Stimulated activated CD8-positive, alpha-beta memory T cell treated with anti-CD3 and anti-CD28 coated beads, Interleukin-2, amount 100 ng/mL, for 1 hour (primary cell): ENCODE measurements at places on chromosomes 6 and 20.

GRCh38 chr20:64101731-64102621 lies 5.4 kb downstream of the NPBWR2 start:
- peak; percentile 45 for DNase-seq

- no peak for DNase-seq
Measured at GRCh38 chr6:163999475-164000125, 585.1 kb downstream of the QKI start.

DNA sequence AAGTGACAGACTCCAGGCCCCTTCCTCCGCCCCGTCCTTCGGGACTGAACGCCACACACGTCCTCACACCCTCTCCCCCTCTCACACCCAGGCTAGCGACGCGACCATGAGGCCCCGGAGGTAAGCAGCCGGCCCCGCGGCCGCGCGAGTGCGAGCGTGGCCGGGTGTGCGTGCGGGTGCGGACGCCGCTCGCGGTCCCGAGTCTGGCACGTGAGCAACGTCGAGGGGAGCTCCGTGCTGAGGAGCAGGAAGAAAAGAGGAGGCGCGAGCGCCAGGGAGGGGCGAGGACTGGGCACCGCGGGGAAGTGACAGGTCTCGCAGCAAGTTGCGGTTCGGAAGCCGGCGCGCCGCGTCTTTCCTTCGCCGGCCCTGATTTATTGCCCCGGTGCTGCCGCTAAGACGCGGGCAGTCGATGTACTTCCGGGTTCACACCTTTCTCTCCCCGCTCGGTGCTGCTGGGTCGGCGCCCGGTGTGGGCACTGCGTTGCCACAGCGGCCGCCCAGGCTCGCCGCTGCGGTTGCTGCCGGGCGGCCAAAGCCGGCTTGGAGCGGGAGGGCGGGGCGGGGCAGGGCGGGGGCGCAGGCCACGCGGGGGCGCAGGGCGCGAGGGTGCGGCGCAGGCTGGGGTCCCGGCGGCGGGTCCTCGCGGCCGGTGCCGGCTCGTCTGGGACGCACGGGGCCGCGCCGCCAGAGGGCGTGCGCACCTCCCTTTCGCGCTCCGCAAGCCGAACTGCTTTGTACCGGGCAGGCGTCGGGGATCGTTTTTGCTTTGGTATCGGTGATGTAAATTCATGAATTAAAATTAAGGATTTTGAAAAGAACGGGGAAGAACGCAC lies 15.8 kb upstream of the LIN28B start:
- DNase-seq: no peak

DNA sequence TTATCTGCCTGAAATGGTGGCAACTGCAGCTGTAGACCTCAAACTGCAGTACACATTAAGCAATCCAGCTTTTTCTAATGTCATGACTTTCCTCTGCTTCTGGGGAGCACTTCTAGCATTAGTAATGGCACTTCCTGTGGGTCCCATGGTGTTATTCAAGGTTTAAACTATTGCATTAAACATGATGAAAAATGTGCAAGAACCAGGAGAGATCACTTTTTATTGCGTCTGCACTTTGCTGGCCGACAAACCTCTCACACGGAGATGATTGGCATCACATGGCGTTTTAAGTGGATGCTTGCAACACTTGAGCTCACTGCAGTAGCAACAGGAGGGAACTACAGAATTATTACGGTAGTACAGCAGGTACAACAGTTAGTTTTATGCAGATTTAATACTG lies 148.4 kb downstream of the HIVEP2 start:
- DNase-seq: no peak

GRCh38 chr6:89818977-89819335 lies 638 bp downstream of the MDN1 start:
- DNase-seq: no peak

GRCh38 chr6:22732176-22732970 lies 163.0 kb downstream of the HDGFL1 start:
- no peak for DNase-seq

DNA sequence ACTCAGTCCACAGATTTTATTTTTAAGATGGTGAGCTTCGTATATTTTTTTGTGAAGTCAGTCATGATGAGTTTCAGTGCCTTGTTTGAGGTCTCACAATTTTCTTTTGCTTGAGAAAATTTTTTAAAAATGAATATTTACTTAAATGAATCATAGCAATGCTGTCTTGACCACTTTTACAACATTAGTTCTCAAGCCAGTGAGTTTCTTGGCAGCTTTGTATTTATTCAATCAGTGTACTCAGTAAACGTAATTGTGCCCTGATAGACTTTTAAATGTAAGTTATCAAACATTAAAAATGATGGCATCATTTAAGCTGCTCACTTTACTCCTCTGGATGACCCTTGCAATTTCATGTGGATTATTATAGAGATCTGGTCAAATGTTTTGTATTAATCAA lies 261.4 kb downstream of the KHDC1L start:
- DNase-seq: no peak

- no peak for DNase-seq
Measured at GRCh38 chr6:17280552-17281090, 540 bp upstream of the RBM24 start.

DNA sequence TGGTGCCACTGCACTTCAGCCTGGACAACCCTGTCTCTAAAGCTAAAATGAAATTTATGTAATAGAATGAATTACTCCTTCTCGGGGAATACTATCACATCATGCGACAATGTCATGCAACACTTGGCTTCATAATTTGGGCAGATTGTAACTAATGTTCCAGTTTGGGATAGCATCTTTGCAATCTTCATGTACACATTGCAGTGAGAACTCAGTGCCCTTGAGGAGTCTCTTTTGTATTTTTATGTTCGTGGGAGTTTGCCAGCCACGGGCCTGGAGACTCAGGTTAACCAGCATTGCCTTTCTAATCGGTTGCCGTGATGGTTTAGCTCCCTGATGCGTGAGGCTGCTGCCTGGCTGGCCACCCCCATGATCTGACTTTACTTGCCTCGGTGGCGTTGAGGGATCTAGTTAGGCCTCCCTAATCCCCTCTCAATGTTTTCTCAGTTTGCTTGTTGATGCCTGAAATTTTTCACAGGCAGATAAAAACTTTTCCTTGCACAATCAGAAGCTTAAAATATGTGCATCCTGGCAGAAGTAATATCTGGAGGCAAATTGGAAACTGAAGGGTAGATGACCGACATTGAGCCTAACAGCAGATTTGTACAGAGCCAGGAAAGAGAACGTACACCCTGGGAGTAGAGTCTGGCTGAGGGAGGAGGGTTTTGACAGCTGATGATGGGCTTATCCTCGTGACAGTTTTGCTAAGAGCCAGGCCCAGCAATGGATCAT lies 2.4 kb downstream of the GMPR start:
- no peak for DNase-seq

DNA sequence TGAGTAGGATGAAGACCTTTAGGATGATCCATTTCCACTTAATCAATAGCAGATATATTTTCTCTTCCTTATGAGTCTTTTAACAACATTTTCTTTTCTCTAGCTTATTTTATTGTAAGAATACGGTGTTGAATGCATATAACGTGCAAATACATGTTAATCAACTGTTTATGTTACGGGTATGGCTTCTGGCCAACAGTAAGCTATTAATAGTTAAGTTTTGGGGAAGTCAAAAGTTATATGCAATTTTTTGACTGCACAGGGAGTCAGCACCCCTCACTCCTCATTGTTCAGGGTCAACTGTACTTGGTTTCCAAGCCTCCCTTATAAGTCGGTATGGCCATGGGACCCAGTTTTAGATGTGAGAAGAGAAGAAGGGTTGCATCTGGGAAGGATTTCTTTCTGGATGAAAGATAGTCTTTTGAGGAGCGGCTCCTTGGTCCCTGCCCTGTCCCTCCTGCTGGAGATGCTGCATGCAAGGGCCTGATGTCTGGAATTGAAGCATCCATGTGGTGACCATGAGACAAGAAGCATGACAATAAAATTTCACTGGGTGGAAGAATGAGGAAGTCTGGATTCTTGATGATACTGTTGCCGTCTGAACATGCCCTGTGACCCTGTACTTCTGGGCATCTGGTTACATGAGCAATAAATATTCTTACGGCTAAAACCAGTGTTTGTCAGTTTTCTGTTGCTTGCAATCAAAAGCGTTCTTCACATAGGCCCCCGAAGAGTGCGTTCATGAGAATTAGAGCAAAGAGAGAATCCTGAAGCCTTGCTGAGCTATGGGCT lies 194.7 kb upstream of the PMEPA1 start:
- DNase-seq: no peak

DNA sequence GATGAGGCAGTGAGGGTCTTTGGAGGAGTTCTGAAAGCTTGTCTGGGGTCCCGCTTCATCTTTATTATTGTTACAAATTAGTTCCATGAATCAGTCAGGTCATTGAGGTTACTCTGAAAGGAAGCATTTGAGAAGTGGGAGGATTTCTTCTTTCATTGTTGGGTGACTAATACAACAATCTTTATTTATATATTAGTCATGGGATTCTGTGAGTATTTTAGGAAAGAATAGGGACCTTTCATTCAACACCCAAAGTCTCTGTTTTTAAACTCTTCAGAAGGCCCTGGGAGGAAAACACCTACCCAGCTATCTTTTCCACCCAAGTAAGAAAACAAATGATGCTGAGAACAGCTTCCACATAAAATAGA lies 98.3 kb downstream of the SOD2 start:
- no peak for DNase-seq

DNA sequence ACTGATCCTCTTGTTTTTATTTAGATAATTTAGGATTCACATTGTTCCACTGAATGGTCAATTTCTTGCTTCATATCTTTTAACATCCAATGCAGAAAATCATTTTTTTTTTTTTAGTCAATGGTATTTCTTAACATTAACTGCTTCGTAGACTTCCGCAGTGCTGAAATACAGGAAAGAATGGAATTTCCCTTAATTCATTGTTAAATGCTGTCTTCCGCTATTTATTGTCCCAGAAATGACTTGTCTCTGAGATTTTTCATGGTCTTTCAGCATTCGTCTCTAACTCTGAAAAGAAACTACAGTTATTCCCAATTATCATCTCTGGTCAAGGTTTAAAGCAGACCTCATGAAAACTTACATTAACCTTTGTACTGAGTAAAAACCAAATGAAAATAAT lies 1029.1 kb upstream of the MANEA start:
- no peak for DNase-seq

DNA sequence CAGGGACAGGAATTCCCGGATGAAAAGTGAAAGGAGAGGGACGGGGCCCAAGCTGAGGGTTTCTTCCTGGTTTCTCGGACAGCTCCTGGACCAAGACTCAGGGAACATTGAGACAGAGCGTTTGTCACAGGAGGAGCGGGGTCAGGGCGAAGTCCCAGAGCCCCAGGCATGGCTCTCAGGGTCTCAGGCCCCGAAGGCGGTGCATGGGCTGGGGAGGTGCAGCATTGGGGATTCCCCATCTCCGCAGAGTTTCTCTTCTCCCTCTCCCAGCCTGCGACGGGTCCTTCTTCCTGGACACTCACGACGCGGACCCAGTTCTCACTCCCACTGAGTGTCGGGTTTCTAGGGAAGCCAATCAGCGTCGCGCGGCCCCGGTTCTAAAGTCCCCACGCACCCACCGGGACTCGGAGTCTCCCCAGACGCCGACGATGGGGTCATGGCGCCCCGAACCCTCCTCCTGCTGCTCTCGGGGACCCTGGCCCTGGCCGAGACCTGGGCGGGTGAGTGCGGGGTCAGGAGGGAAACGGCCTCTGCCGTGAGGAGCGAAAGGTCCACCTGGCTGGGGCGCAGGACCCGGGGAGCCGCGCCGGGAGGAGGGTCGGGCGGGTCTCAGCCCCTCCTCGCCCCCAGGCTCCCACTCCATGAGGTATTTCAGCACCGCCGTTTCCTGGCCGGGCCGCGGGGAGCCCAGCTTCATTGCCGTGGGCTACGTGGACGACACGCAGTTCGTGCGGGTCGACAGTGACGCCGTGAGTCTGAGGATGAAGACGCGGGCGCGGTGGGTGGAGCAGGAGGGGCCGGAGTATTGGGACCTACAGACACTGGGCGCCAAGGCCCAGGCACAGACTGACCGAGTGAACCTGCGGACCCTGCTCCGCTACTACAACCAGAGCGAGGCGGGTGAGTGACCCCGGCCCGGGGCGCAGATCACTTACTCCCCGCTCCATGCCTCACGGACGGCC lies 54.6 kb upstream of the POLR1H start:
- DNase-seq: no peak

- DNase-seq: no peak
Measured at GRCh38 chr20:35909176-35909575, 45.1 kb downstream of the SCAND1 start.

DNA sequence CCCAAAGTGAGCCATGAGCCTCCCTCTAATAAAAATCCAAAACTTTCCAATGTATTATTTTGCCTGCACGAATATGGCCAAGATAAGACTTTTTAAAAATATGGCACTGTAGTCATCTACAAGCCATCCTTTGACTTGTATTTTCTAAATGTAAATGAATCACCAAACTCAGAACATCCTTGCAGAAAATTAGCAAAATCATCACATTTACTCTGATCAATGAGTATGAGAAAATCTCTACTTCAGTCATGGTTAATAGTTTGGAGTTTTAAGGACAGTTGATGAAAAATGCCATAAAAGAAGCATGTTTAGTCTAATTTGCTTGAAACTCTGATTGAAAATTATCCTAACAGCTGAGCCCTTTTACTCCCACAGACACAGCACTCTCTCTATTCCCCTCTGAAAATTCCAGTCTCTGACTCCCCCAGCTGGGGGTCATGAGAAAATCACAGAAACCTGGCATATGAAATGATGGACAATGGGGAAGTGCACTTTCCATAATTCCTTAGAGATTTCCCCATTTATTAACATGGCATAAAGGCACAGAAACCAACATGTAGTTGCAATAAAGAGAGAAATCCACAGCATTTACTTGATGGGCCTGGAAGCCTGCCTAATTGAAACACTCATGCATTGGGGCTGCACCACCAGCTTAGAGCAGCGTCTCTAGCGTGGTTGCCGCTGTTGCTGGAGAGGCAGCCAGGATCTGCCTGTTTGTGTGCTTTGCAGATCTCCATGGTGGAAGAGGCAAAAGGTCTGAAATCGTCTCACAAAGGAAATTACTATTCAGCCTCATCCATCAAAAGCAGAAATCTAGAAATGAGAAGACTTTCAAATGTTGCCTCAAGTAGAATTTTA lies 214.0 kb downstream of the WDR27 start:
- no peak for DNase-seq

GRCh38 chr6:146429831-146430230 lies 113.8 kb upstream of the RAB32 start:
- DNase-seq: no peak

GRCh38 chr6:45569210-45569945 lies 191.6 kb upstream of the SUPT3H start:
- DNase-seq: no peak

GRCh38 chr6:158388727-158389126 lies 76.5 kb downstream of the TULP4 start:
- DNase-seq: no peak

DNA sequence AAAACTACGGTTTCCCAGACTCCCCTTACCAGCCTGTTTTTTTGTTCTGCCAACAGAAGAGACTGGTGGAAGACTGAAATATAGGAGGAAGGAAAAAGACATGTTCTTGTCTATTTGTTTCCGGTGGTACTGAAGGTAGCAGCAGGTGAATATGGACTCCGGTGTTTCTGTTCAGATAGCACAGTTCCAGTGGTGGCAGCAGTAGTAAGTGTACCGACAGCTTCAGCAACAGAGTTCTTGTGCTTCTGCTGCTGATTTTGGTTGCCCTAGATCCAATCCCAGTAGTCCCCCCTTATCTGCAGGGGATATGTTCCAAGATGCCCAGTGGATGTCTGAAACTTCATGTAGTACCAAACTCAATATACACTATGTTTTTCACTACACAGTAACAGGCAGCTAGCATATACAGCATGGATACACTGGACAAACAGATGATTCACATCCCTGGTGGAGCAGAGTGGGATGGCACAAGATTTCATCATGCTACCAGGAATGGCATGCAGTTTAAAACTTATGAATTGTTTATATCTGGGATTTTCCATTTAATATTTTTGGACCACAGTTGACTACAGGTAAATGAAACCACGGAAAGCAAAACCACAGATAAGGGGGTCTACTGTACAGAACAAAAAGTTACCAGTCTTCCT lies 301.8 kb downstream of the BTBD9 start:
- DNase-seq: no peak
